ENCODE measurements at places on chromosomes 6 and 20.

- DNase-seq = no peak
These were observed 84.1 kb downstream of the SRC start for GRCh38 chr20:37430044-37430443.

GRCh38 chr6:166952121-166952520, 4.2 kb downstream of the RNASET2 start:
- no peak for DNase-seq

DNA sequence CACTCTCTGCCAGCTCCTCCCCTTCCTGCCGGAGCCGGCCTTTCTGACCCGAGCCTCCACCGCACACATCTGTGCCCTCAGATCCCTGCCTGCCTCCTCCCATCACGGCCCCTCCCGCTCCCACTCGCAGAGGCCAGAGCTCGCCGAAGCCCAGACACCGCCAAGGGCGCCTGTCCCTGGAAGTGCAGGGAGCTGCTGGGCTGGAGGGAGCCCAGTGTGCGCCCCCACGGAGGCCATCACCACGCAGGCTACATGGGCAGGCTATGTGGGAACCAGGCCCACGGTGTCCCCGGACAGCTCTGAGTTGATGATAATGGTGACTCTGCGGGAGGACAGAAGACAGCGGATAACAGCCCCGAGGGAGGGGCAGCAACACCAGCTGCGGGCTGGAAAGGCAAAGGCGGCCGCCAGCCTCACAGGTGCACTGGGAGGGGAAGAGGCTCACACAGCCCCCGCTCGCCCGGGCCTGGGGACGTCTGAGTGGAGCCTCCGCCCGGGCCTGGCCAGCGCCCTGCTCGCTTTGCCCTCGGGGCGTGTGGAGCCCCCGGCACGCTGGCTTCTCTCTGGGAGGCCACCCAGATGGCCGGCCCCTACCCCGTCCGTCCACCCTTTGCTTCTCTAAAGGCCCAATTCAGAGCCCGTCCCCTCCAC, 154.9 kb downstream of the DLL1 start:
- DNase-seq = no peak

DNA sequence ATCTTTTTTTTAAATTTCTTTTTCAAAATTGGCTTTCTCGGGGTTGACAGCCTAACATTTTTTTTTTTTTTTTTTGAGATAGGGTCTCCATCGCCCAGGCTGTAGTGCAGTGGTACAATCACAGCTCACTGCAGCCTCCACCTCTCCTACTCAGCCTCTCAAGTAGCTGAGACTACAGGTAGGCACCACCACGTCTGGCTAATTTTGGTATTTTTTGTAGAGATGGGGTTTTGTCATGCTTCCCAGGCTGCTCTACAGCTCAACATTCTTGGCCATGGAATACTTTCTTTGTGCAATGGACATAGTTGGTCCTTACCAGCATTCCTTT, 6.4 kb upstream of the CTNNBL1 start:
- no peak for DNase-seq

DNA sequence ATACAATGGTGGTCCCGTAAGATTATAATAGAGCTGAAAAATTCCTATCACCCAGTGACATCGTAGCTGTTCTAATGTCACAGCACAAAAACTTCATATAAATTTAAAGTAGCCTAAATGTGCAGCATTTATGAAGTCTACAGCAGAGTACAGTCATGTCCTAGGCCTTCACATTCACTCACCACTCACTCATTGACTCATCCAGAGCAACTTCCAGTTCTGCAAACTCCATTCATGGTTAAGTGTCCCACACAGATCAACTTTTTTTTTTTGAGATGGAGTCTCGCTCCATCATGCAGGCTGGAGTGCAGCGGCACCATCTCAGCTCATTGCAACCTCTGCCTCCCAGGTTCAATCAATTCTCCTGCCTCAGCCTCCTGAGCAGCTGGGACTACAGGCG, 20.9 kb upstream of the KCNG1 start:
- no peak for DNase-seq

GRCh38 chr20:53867741-53868351, 202.5 kb downstream of the BCAS1 start:
- no peak for DNase-seq

GRCh38 chr6:75428204-75428603, 65.4 kb downstream of the FILIP1 start:
- DNase-seq = no peak

DNA sequence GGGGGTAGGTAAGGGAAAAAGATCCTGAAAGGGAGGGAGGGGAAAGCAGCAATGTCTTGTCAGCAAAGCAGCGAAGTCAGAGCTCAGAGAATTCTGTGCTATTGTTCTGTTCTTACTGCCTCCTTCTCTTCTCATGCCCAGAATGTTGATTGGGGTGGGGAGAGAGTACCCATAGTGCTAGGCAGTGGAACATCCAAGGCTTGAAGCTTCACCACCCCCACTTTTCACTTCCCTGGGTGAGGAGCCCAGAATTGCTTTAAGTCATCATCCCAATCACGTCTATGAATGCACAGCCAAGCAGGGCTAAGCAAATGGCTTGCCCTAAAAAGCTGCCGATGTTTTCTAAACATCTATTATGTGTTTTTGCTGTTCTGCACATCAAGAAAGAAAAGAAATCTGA, 16.5 kb downstream of the REPS1 start:
- DNase-seq = no peak

DNA sequence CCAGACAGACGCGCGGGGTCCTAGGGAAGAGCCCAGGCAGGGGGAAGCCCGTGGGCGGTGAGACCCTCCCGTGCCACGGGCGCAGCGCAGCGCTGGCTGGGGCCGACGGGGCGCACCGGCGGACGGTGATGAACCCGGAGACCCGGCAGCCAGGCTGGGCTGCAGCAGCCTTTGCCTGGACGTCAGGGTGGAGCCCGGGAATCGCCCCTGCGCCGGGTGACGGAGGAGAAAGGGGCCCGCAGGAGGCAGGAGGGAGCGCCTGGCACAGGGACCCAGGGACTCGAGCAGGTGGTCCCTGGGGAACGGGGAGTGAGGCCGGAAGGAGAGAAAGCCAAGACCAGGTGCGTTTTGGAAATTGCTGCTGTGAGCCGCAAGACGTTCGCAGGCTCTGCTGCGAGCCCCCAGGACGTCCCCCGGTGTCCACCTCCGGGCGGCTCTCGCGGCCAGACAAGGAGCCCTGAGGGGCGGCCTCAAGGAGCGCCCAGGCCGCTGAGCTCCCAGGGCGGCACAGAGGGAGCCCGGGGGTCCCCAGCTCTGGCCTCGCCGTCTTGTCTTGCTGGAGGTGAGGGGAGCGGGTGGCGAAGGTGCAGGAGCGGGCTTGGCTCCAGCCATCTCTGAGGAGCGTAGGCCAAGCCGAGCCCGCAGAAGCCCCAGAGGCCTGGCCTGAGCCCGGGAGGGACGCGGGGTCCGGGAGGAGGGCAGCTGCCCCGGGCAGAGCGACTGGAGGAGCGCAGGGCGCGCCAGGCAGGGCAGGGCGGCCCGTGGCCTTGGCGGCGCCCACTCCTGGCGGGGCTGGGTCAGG, 191.2 kb upstream of the PDE10A start:
- DNase-seq = no peak

DNA sequence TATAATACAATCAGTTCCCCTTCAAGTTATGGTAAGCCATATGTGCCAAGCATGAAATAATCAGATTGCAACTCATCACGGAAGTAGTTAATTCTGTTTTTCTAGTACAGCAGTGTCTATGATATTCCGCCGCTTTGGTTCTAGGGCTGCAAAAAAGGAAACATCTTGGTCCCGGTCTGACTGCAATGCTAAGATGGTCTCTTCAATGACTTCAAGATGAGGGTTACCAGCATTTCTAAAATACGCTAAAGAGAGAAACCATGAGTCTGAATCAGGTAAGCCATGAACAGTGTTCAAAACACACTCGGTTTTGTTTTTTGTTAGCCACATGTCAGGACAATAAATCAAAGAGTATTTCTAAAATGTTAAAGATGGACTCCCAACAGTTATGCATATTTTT, 3.2 kb upstream of the ANKRD60 start:
- no peak for DNase-seq

DNA sequence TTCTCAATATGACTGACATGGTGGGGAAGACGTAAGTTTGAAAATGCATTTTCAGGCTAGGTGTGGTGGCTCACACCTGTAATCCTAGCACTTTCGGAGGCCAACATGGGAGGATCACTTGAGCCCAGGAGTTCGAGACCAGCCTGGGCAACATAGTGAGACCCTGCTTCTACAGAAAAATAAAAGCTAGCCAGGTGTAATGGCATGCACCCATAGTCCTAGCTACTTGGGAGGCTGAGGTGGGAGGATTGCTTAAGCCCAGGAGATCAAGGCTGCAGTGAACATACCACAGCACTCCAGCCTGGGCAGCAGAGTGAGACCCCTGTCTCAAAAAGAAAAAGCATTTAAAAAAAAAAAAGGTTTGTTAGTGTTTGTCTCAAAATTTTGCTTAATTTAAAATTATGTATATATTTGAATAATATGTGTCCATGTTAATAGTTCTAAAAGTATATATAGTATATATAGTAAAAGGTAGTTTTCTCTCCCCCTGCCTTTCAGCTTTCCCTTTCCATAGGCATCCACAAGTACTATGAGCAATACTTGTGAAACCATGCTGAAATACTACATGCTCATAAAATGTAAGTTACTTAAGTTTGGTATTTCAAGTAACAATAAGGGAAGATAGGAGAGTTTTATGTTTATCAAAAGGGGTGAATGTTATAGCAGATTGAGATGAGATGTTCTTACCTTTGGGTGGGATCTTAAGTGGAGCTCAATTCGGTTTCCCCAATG, 15.1 kb downstream of the PTPRA start:
- DNase-seq = no peak

DNA sequence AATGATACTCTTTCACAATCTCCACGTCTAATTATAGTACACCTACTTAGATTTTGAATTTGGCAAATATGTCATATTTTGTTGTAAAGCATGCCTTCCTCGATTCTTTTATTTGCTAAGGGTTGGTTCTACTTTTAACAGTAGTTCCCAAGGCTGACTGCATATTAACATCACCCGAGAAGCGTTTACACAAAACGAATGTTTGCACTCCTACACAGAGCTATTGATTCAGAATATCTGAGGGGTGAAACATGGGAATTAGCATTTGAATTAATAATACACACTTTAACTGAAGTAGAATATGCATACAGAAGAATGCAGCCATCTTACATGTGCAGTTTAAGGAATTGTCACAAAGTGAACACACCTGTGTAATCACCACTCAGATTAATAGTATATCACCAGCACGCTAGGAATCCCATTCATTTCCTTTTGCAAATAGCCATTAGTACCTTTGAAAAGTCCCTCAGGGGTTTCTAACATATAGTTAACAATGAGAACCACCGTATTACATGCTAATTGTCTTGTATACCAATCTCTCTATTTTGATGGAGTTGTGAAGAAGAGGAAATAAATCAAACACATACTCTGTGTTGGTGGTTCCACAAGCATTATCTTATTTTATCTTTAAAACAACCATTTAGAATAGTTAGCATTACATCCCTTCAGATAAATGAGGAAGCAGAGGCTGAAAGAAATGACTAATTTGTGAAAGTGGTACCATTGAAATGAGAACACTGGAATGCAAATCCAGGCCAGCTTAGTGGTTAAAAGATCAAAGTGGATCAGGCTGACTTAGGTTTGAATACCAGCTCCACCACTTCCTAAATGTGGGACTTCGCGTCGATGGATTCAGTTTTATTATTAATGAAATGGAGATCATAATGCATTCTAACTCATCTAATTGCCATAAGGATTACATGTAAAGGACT, 317.6 kb downstream of the HDGFL1 start:
- no peak for DNase-seq
